Stimulated activated CD8-positive, alpha-beta memory T cell treated with anti-CD3 and anti-CD28 coated beads, Interleukin-4, amount 100 ng/mL, for 1 hour (primary cell): ENCODE measurements at places on chromosomes 1 and 21.

DNA sequence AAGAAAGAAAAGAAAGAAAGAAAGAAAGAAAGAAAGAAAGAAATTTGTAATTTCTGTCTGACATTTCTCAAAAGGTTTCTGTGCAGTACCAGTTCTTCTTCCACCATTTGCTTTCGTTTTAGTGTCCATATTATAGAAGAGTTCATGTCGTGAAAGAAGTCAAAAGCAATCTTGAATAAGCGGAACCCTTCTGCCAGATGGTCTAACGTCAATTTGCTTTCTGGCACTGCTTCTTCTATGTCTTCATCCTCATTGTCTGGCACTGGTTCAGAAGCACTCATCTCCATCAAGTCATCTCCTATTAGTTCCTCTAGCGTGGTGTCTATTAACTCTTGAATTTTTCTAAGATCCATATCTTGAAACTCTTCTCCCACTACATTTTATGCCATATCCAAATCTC is 170.0 kb upstream of the KCTD3 start:
- DNase-seq, result no peak

- DNase-seq, result no peak
Measured at GRCh38 chr1:66929146-66929688, 4.4 kb downstream of the MIER1 start.

GRCh38 chr1:221274373-221274772 is 395.1 kb downstream of the HLX start:
- DNase-seq, result no peak

GRCh38 chr1:179821524-179821923 is 56.1 kb downstream of the TOR1AIP2 start:
- DNase-seq, result no peak

DNA sequence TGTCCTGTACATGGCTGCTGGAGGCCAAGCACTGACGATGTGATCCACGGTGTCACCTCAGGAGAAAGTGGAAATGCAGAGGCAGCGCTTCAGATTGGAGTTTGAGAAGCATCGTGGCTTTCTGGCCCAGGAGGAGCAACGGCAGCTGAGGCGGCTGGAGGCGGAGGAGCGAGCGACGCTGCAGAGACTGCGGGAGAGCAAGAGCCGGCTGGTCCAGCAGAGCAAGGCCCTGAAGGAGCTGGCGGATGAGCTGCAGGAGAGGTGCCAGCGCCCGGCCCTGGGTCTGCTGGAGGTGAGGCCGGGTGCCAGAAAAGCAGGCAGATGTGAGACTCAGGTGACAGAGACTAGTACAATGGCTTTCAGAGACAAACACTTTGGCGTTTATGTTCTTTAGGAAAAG is 7.7 kb downstream of the TRIM58 start:
- DNase-seq, result no peak

- DNase-seq, result no peak
Measured at GRCh38 chr1:209291715-209292114, 291.8 kb upstream of the CAMK1G start.

GRCh38 chr1:88286716-88287115 is 397.4 kb upstream of the PKN2 start:
- no peak for DNase-seq

GRCh38 chr1:162130308-162130707 is 60.8 kb downstream of the NOS1AP start:
- DNase-seq, result no peak

DNA sequence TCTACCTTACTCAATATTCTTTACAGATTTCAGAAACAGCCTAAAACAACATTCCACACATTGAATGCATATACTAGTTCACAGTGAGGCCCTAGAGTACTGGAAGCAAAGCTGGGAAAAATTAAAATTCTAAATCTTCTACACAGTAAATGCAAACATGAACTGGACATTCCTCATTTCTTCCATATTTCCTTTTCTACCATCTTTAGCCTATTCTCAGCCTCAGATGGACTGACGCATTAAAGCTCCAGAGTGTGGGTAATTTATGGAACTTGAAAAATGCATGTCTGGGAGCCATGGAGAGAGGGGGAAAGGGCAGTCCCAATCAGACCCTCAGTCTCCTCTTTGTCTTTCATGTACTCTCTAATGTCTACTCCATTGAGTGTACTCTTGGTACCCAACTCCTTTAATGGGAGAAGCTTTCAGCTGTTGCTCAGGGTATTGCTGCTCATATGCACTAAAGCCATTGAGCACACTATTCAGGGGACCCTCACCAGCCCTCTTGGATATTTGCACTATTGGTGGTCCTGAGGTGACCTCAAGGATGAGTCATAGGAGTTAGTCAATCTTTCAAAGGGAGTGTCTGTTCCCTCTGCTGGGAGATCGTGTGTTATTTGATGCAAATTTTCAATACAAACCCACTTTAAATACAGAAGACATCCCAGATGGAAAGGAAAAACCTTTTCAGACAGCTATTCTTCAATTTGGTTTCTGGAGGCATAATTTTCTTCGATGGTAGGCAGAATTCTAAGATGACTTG is 83.3 kb upstream of the KCNJ15 start:
- DNase-seq, result no peak

GRCh38 chr1:118618618-118619340 is 369.4 kb downstream of the TBX15 start:
- no peak for DNase-seq

DNA sequence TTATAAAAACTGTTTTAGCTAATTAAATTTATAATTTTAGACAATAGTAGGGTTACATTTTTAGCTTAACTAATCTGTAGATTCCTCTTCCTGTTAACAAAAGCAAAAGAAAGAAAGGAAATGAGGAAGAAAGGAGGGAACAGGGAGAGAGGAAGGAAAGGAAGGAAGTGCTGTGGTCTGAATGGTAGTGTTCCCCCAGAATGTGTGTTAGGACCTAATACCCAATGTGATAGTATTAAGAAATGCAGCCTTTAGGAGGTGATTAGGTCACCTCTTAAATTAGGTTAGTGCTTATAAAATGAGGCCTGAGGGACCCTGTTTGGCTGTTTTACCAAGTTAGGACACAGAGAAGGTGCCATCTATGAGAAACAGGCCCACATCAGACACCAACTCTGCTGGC is 136.9 kb upstream of the SAMSN1 start:
- no peak for DNase-seq

GRCh38 chr1:47527653-47528272 is 89.9 kb downstream of the FOXD2 start:
- no peak for DNase-seq

- no peak for DNase-seq
Measured at GRCh38 chr1:116157096-116157495, 45.9 kb downstream of the MAB21L3 start.

GRCh38 chr1:47201179-47201578 is 11.3 kb upstream of the PDZK1IP1 start:
- no peak for DNase-seq

DNA sequence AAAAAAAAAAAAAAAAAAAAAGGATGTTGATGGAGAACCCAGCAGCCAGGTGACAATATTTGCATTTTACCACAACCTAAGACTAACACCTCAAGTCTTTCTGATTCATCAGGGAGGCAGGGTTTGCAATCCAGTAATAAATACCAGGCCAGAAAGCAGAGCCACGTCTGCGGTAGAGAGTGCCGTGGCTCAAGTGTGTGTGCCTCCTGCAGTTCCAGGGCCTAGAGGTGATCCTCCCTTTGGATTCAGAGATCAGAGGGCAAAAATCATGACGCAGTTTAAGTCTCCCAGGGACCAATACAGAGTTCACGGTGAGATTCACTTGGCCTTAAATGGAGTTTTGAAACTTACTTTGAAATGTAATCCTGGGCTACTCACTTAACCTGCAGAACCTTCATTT is 34.9 kb downstream of the TMCO4 start:
- DNase-seq, result no peak

- DNase-seq, result no peak
Measured at GRCh38 chr1:93433407-93433961, 14.4 kb upstream of the FNBP1L start.

GRCh38 chr1:180155182-180155682 is 563 bp downstream of the QSOX1 start:
- DNase-seq, result no peak

DNA sequence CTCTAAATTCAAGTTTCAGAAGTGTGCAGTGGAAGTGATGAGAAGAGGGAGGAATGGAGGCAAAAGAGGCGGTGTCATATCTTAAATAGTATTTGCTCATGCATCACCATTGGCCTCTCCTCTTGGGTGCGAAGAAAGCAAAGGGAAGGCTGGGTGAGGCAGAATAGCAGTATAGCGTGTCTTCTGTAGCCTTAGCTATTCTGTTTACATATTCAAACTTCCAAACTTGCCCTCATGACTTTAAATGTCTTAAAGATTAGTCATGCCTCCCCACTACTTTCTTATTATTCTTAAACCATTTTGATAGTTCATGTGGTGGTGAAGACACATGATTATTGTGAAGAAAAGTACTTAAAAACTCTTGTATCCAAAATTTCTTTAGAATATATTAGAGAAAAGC is 104.6 kb upstream of the TENT5C start:
- no peak for DNase-seq

- no peak for DNase-seq
Measured at GRCh38 chr1:116567790-116568661, 2.8 kb downstream of the CD58 start.

GRCh38 chr1:117644696-117645311 is 39.0 kb downstream of the TENT5C start:
- DNase-seq, result no peak

GRCh38 chr1:169885207-169885606 is 8.5 kb downstream of the SCYL3 start:
- DNase-seq, result no peak

DNA sequence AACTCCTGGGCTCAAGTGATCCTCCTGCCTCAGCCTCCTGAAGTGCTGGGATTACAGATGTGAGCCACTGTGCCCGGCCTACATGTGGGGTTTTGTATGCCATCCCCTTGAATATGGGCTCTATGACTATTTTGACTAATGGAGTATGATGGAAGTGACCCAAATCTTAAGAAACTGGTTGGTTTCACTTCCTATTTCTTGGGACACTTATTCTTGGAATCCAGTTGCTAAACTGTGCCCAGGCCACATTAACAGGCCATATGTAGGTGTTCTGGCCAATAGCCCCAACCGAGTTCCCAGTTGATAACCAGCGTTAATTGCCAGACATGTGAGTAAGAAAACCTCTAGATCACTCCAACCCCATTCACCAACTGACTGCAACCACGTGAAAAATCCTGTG is 36.3 kb upstream of the CLIC4 start:
- no peak for DNase-seq

GRCh38 chr1:186059752-186060151 is 315.3 kb downstream of the TPR start:
- no peak for DNase-seq

DNA sequence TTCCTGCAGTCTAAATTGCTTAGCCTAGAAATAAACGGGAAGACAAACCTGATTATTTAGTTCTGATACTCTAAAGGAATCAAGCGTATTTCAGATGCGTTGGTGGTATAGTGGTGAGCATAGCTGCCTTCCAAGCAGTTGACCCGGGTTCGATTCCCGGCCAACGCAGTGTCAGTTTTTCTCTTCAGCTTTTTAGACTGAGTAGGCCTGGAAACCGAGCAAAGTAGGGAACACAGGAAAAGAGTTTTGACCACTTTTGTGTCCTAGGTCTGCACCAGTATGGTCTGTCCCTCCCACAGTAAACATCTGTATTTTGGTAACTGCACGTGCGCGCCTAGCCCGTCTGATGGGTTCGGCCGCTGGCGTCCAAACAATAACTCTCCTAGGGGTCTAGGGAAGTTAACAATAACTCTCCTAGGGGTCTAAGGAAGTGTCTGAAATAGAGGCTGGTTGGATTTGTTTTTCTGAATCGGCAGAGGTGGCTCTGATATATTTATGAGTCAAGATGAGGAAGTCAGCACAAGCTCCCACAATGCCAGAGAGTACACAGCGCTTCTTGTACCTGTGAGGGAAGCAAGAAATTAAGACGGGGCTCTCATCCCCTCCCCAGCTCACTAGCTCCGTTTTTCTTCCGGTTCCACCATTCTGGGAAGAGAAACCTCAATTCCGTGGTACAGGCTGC is 15.6 kb upstream of the HJV start:
- DNase-seq, result peak; percentile 40

GRCh38 chr1:78385744-78386462 is 104.9 kb upstream of the PTGFR start:
- DNase-seq, result no peak

DNA sequence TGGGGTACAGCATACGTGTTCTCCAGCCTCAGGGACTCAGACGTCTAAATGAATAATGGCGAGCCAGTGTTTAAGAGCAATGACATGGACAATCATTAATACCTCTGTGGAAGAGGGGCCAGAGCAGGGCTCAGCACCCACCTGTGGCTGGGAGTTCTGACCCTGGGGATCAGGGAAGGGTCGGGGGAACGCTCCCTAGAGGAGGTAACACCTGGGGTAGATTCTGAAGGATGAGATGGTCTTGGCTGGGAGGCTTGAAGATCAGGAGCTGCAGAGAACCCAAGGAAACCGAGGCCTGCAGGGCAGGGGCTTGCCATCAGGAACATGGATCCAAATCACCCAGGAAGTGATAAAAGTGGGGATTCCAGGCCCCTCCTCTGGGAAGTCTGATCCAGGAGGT is 138.2 kb upstream of the RUNX3 start:
- DNase-seq, result no peak

- no peak for DNase-seq
Measured at GRCh38 chr1:198320759-198321158, 164.0 kb downstream of the NEK7 start.

GRCh38 chr1:223738465-223739365 is 26.4 kb downstream of the CAPN2 start:
- no peak for DNase-seq

- DNase-seq, result no peak
Measured at GRCh38 chr1:89069951-89070350, 4.9 kb upstream of the GBP1 start.

DNA sequence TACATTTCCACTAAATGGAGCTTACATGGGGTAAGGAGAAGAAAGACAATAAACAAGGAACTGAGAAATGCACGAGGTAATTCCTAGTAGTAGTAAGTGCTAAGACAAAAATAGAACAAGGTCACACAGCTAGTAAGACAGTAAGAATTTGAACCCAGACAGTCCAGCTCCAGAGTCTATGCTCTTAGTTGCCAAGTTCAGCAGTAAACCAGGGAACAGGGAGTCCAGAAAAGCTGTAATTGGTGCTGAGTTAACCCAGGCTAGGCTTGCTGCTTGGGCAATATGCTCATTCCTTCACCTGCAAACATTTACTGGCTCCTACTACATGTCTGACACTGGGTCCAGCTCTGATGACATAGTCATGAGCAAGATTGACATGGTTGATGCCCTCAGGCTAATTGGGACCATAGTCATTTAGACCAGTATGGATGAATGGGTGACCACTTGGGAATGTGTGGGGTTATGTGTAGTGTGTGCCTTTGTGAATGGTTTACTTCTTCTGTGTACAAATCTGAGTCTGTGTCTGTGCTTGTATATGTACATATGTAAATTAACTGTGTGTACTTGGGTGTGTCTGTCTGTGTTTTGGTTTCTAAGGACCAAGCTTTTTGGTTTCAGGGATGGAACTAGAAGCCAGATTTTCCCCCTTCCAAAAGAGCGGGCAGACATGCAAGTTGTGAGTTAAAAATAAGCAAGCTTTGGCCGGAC is 2.0 kb downstream of the GPX7 start:
- no peak for DNase-seq

GRCh38 chr1:63698001-63698838 is 75.6 kb upstream of the ROR1 start:
- no peak for DNase-seq
